ENCODE measurements at places on chromosomes 6 and 20.

DNA sequence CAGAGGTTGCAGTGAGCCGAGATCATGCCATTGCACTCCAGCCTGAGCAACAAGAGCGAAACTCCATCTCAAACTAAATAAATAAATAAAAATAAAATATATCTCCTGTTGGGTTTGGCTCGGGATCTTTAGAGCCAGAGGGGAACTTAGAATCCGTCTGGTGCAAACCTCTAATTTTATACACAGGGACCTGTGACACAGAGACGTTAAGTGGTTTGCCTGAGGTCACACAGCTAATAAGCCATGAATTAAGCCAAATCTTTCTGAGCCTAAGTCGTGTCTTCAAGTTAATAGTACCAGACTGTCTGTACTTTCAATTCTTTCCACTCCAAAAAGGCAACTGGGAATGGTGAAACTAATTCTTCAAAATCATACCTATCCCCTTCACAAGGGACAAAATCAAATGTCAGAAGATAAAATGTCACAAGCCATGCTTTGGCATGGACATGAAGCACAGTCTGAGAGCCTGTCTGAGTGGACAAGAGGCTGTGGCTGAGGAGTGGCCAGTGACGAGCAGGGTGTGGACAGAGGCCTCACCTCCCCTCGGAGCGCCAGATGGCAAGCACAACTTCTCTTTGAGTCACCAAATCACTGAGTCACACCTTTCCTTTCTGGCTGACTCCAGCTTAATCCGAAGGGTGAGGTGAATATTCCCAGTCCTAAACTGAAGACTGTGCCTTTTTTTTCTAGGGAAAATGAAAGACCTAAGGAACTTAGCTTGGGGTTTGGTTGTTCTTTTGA is 177.4 kb downstream of the TFAP2A start:
- peak; percentile 50 for DNase-seq

- DNase-seq = no peak
Measured at GRCh38 chr6:72080260-72080941, 194.1 kb downstream of the RIMS1 start.

DNA sequence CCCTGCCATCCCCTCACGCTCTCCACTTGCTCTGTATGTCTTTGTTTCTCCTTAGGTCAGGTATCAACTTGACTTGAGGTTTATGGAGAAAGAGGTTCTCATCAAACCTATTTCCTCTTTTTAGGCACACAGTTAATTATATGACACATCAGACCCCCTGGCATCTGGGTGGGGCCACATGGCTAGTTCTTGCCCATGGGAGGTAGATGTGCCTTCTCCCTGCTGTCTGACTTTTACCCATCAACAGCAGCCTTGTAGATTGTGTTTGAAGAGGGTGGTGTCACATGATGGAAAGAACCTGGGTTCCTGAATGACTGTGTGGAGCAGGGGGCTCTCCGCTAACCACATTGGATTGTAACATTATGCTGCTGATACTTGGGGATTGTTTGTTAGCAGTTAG is 7.2 kb upstream of the UQCC2 start:
- no peak for DNase-seq

DNA sequence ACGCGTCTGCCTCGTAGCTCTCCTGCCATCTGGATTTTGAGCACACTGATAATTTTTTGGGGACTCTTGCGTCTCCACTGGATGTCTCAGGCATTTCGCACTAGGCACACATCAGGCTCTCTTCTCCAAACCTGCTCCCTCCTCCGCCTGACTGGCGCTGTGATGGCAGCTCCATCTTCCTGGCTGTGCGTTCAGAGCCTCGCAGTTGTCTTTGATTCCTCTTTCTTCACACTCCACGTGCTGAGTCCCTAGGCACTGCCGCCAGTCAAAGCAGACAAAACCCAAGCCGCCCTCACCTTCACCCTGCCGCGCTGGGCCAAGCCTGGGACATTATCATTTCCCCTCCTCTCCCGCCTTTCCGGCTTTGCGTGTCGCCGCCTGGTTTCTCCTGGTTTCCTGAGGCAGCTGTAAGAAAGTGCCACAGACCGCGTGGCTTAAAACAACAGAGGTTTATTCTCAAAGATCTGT is 778 bp downstream of the PSMG4 start:
- DNase-seq = no peak

- DNase-seq = no peak
Measured at GRCh38 chr6:113208726-113209125, 648.4 kb upstream of the MARCKS start.

GRCh38 chr6:22112461-22112860 is 184.4 kb downstream of the PRL start:
- no peak for DNase-seq

DNA sequence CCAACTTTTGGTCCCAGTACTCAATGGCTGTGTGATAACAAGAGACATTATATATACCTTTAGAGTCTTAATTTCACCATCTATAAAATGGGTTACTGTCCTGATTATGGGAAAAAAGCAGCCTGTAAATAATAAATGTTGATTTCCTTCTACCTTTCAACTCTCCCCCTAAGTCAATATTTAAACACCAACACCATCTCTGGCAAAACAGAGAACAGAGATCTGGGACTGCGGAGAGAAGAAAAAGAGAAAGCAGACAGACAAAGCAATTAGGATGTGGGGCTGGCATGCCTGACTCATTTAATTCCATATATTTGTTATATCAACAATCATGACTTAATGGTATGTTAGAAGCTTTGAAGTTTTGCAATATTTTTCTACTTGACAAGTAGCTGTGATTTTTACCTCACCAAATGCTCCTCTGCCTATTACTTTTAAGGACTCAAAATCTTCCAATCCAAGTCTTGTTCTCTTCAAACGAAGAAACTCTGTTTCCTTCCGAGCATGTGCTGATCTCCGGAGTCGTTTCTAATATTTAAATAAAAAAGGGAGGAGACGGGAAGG is 23.3 kb downstream of the STK38 start:
- no peak for DNase-seq

DNA sequence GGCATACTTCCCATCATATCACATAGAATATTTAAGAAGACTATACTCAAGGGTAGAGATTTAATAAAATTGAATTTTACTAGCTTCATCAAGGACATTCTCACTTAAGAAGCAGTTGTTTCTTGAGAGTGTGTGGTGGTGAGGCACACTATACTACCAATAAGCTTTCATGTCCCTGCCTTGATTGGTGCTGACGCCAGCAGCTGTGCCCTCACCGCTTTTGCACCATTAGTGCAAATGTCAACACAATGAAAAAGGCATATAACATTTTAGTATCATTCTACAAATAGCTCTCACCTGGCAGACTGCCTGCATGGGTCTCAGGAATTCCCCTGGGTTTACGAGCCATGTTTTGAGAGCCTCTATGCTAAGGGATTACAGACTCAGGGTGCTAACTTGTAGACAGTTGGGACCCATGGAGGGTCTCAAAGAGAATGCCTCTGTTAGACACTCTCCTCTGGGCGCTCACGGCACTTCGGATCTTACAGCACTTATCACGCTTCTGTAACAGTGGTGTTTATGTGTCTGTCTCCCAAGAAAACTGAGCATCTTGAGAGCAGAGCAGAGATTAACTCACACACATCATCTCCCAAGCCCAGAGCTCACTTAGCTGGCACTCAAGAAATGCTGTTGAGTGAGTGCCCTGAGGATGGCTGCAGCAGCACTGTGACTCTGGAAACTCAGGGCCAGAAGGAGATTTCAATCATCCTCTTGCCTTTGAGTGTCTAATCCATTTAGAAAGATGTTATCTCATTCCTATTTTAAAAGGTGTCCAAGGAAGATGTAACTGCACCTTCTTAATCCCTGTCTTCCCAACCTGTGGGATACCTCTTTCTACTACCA is 143.3 kb upstream of the GPR6 start:
- peak; percentile 15 for DNase-seq

DNA sequence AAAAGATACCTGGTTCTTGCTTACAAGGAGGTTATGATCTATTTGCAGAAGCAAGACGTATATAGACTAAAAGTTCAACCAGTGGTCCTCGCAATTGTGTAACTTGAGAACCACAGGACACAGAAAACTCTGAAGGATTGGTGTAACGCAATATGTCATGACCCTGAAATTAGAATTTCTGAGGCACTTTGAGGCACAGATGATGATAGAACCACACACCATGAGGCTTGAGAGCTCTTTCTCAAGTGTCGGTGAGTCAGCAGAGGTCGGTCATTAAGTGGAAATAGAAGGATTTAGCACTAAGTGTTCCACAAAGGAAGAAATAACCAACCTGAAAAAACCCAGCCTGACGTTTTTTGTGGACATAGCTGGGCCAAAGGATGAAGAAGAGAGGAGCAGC is 15.3 kb upstream of the CCN2 start:
- no peak for DNase-seq

- DNase-seq = no peak
Measured at GRCh38 chr20:48193627-48194425, 408.5 kb upstream of the SULF2 start.

- DNase-seq = no peak
Measured at GRCh38 chr20:41424546-41424945, 57.9 kb upstream of the EMILIN3 start.

DNA sequence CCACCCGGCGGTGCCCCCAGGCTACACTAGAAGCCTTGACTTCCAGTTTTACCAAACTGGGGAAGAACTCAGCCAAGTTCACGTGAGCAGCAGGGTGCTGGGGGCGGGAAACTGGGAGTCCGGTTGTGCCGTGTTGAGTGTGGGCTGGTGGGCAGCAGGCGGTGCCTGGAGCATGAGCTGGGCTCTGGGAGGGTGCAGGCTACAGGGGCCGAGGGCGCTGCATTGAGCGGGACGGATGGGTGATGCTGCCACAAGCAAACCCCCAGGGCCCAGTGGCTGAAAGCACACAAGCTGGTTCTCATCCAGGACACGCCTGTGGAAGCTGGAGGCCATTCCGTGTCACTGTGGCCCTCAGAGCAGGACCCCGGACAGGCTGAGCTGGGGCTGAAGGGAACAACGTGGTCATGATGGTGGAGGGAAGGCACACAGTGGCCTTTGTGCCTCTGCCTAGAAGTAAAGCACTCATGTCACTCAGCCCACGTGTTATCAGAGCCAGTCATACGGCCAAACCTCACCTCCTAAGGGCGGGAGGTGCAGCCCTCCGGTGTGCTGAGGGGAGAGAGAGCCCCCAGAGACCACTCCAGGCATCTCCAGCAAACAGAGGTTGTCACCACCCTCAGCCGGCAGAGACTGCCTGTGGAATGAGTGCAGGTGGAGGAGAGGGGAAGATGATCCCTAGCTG is 29.5 kb downstream of the RBM38 start:
- no peak for DNase-seq

GRCh38 chr6:66533921-66534404 is 826.9 kb upstream of the EYS start:
- DNase-seq = no peak

- no peak for DNase-seq
Measured at GRCh38 chr6:163469459-163469985, 55.0 kb downstream of the QKI start.

DNA sequence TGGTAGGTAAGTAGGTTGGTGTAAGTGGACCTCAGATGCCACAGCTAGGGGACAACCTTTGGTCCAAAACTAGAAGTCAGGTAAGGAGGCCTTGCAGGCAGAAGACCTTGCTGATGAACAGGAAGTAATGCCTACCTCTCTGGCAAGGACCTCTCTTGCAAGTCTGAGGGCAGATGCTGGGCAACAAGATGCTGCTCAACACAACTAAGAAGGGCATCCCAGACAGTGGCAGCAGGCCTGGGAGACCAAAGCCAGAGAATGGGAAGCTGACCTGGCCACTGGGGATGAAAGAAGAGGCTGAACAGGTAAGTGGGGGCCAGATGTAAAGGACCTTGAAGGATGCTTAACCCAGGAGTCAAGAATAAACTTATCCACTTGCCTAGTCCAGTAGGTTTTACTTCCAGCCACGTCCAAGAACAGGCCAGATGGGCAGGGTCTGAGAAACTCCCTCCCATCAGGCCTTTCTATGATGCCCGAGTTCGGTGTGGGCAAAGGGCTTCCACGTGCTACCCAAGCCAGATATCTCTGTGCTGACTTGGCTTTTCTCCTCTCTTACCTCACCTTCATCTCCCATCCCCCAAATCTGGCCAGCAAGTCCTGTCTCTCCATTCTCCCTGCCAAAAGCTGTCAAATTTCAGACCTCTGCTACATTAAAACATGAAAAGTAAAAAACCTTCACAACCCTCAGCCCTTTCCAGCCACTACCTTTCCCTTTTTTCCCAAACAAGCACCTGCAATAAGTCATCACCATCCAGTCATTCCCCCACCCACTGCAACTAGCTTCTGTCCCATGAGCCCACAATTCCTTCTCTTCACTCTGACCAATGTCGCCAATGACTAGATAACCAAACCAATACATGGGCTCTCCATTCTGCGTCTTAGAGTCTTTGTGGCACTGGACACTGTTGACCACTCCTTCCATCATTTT is 11.5 kb upstream of the PLCG1 start:
- no peak for DNase-seq

DNA sequence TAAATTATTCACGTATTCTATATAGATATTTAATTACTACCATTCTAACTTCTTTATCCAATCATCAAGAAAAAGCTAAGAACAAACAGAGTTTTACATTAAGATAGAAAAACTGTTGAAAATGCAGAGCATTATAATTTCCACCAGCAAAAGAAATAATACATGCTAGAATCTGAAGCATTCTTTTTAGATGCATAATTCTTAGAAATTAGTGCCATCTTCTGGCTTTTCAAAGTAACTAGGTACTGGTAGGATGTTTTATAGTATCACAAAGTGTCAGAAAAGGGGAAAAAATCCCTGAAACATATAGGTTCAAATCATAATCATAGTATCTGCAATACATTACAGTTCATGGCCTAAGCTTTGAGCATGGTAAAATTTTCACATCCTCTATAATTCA is 178.9 kb downstream of the PHF3 start:
- no peak for DNase-seq

- no peak for DNase-seq
Measured at GRCh38 chr6:27517928-27518787, 45.3 kb upstream of the ZNF184 start.

- peak; percentile 56 for DNase-seq
Measured at GRCh38 chr20:34472246-34472925, 43.8 kb upstream of the DYNLRB1 start.

DNA sequence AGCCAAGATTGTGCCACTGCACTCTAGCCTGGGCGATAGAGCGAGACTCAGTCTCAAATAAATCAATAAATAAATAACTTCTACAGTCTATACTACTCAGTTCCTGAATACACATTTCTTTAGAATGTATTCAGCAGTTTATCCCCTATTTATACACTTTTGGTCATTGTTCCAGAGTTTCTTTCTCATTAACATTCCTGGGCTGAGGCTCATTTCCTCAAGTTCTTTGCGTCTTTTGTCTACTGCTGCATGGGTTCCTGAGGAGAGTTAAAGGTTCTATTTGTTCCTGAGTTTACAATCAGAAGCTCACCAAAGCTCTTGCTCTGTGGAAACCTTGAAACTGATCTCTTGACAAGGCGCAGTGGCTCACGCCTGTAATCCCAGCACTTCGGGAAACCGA is 37.7 kb upstream of the SASH1 start:
- no peak for DNase-seq

- DNase-seq = no peak
Measured at GRCh38 chr20:58523072-58523970, 8.1 kb upstream of the APCDD1L start.

- no peak for DNase-seq
Measured at GRCh38 chr6:125558907-125559306, 190.5 kb upstream of the HEY2 start.

Measured in HFF-Myc (cell line).